NCI-H2029 treated with DMSO at 0.1 percent for 48 hours (cell line): ENCODE measurements at places on chromosomes 12 and 14.

- DNase-seq: no peak
Measured at GRCh38 chr14:29518335-29518734, 409.3 kb downstream of the PRKD1 start.

GRCh38 chr14:62179367-62180018, 417.3 kb downstream of the SNAPC1 start:
- DNase-seq: peak; percentile 48

GRCh38 chr14:73825551-73826188, 26.0 kb upstream of the PTGR2 start:
- DNase-seq: peak; percentile 17

DNA sequence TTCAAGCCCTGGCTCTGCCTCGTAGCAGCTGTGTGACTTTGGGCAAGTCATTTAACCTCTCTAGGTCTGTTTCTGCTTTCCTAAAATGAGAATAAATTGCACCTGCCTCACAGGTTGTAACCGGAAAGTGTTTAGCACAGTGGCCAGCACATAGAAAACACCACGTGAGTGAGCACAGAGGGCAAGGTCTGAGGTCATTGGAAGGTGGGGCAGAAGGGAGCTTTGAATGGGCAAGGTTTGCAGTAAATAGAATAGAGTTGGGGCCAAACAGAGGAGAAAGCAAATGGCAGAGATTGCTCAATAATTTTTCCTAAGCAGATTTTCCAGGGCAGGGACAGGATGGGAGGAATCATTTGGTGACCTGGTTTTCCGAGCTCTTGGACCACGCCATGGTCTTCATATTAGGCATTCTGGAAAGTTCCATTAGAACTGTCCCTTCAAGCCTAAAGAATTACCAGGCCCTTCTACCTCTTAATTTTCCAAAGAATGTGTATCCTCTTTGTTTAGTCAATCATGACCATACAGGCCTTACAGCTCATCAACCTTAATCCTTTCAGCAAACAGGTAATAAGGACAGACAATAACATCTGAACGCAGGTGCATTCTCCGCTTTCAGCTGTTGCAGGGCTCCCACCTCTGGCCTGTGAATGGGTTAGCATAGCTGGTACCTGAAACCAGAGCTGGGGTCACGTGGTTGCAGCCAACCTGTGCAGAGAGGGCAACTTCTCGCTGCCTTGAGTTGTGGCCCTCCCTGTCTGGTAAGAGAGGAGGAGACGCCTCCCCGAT, 53.8 kb downstream of the VWF start:
- peak; percentile 85 for DNase-seq

DNA sequence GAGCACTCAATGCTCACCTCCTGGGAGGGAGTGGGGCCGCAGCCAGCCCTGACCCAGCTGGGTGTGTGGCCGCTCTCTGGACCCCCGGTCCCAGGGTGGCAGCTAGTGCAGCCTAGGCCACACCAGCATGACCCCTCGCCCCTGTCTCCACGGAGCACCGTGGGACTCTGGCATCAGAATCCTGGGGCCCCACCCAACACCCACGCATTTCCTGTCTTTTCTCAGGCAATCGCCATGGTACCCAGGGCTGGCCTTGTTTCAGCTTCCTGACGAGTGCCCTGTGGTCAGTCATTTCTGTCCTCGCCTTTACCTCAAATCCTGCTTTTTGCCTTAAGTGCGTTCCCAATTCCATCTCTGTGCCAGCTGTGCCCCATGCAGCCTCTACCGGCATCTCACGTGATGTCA, 15.9 kb downstream of the PACS2 start:
- no peak for DNase-seq

GRCh38 chr14:93031505-93032315, 84.0 kb downstream of the ITPK1 start:
- no peak for DNase-seq

DNA sequence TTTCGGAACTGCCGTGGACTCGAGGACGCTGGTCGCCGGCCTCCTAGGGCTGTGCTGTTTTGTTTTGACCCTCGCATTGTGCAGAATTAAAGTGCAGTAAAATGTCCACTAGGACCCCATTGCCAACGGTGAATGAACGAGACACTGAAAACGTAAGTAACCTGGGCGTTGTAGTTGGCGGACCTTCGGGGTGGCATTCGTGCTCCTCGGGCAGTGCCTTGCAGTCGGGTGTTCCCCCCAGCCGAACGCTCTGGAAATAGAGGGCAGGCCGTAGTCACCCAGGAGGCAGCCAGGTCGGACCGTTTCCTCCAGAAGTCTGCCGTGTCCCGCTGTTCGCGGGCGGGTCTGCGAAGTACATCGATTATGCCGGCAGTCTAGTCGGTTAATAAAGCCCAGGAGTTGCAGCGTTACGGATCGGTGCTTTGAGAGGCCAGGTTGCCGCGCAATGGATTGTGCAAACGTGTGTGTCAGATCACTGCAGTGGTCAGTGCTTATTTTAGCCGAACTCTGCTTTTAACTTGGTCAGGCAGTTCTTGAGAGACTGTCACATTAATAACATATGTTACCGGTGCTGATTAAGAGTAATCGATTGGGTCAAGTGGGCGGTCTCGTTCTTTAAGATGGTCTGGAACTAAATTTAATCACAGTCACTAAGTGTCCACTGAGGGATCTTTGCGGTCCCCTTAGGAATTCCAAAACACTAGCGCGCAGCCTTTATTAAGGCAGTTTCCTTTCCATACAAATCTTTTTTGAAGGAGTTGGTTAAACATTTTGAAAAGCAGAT, 906 bp downstream of the MARK3 start:
- no peak for DNase-seq

- no peak for DNase-seq
Measured at GRCh38 chr12:22459838-22460490, 84.4 kb downstream of the C2CD5 start.

DNA sequence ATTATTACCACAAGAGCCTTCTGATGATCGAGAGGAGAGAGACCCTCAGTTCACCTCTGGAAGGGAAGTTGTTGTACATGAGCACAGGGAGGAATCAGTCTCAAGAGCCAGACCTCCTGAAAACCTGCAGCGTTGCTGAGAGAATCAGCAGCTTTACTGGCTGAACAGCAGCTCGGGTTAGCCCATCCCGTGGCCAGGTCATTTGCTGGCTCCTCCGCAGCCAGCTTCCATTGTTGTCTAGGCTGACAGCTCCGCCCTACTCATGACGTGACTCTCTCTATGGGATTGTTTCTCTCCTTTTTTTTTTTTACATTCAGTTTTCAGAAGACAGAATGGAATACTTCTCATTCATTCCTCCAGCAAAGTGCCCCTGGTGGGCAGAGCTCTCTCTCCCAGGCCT, 69.9 kb downstream of the TGFB3 start:
- no peak for DNase-seq

GRCh38 chr12:62977883-62978282, 42.9 kb upstream of the PPM1H start:
- no peak for DNase-seq

DNA sequence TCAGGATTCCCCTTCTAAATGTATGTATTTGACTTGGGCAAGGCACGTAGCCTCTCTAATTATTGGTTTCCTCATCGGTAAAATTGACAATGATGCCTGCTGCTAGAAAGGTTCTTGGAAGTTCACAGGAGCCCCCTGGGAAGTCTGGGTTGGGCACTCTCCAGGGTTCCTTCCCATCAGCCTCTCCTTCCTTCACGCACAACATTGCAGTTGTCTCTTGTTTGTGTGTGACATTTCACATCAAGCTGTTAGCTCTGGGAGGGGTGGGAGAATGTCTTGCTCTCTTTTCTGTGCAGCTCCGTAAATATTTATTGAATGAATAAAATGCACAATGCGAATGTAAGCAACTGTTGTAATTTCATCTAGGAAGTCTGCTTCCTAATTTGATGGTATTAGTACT, 153.2 kb upstream of the PRICKLE1 start:
- no peak for DNase-seq

- DNase-seq: no peak
Measured at GRCh38 chr12:13066459-13066858, 22.3 kb downstream of the FAM234B start.

DNA sequence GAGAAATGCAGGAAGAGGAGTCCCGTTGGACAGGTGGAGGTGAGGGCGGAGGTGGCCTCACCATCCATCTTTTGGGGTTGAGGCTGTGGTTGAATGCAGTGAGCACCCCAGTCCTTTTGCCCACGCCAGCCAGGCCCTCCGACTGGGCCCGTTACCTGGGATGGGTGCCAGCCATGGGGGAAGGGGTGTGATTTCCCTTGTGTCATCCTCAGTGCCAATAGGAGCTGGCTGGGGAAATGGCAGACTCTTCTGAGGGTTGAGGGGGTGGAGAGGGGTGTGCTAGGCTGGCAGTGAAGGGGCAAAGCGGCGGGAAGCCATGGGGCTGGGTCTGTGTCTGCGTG, 9.6 kb downstream of the KCNH3 start:
- no peak for DNase-seq

DNA sequence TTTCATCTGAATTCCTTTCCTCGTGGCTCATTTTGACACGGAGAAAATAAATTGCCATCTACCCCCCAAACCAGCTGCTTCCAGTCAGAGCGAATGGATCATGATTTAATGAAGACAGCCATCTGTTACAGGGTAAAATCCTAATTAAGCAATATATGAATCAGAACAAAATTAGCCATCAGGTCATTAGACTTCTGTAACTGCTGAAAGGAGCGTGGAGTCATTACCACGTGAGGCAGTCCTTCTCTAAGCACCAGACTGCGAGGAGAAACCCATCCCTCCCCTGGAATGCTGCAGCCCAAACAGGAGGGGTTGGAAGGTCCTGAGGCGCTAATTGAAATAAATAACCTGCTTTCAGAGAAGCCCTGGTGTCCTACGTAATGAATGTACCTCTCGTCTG, 51.1 kb upstream of the TCL1A start:
- DNase-seq: no peak

GRCh38 chr12:6613776-6614512, 6.8 kb upstream of the CHD4 start:
- peak; percentile 92 for DNase-seq

DNA sequence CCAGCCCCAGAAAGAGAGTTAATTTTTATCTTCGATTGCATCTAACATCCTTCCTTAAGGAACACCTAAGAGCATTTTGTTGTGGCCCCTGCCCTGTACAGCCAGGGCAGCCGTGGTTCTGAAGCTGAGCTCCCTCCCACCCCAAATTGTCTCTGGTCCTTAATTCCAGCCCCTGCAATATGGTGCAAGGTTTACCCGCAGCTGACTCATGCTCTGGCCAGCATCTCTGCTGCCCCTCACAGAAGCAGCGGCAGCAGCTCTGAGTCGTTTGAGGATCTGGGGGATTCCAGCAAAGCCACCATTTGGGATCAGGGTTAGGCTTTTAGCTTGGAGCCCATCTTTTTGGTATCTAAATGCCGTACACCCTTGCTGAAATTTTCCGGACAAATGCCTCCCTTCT, 3.3 kb downstream of the DLK1 start:
- DNase-seq: no peak

GRCh38 chr12:8840938-8841633, 18.7 kb downstream of the A2ML1 start:
- no peak for DNase-seq

- DNase-seq: no peak
Measured at GRCh38 chr12:89750389-89751351, 42.0 kb upstream of the ATP2B1 start.

GRCh38 chr14:48333221-48333920, 658.0 kb upstream of the MDGA2 start:
- DNase-seq: no peak

- DNase-seq: no peak
Measured at GRCh38 chr12:69321351-69321750, 26.8 kb upstream of the LYZ start.

DNA sequence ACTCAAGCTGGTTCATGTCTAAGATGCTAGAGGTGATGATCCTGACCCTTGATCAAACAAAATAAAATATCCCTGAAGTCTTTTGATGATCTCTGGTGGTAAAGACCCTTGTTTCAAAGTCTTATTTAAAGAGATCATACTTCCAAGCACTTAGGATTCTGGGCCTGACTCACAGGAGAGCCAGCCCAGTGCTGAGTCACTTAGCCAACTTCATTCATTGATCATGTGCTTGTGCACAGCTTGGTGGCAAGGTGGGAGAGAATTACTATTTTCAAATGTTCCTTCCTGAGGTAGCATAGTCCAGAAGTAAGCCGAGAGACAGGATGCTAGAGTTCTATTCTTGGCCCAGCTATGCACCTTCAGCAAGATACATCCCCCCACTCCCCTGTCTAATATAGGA, 40.6 kb downstream of the SCN8A start:
- no peak for DNase-seq

DNA sequence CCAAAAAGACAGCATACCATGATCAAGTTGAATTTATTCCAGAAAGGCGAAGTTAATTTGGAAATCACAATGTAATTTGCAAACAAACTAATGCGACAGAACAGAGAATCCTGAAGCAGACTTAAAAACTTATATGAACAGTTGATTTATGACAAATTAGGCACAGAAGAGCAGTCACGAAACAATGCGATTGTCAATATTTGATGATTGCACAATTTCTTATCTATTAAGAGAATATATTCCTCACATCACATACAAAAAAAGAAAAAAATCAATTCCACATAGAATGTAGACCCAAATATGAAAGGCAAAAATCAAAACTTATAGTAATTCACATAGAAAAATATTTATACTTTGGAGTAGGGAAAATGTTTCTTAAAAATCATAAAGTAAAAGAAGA, 28.9 kb downstream of the COX16 start:
- DNase-seq: no peak

DNA sequence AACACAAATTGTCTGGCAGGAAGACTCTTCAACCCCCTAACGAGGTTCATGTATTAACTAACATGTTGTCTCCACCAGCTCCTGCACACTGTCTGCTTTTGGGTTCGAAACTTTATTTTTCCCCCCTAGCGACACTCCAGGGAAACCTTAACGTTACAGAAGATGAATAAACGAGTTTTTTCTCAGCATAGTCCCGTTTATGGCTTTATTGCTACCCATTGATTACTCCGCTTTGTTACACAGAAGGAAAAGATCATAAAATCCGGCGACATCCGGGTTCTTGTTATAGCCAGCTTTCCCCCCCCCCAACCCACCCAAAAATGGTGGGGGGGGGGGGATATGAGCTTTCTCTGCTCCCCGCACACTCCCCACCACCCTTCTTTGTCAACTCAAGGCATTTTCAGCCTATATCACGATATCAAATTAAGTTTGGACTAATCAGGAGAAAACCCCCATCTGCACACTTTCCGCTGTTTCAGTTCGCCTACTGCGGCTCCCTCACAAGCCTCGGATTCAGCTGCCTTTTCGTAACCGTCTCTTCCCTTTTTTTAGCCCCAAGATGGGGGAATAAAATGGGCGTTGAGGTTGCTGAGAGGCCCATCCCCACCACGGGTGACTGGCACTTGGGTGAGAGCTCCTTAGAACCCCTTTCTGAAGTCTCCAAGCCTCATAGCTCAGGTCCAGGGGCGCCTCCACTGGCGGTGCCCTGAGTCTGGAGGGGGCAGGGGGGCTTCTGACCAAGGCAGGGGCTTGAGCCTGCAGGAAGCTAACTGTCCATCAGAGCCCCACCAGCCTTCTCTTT, 1.4 kb upstream of the HOXC6 start:
- no peak for DNase-seq
